ENCODE measurements at places on chromosomes 11 and 22.

DNA sequence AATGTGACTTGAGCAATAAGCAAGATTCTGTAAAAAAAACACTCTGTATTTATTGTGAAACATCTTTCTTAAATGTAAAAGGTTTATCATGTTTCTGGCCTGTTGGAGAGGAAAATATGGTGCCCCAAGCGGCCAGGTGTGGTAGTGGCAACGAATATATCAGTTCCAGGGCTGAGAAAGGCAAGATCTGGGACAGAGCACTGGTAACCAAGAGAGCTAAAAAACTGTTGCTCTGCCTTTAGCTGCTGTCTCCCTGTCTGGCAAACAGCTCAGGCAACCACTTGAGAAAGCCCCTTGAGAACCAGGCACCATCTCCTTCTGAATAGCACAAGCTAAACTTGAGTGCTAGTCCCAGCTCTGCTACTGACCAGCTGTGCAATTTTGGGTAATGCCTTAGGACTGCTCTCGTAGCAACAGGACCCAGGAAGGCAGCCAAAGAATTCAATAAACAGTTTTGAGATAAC is 129.9 kb downstream of the KCNC1 start:
- no peak for DNase-seq

DNA sequence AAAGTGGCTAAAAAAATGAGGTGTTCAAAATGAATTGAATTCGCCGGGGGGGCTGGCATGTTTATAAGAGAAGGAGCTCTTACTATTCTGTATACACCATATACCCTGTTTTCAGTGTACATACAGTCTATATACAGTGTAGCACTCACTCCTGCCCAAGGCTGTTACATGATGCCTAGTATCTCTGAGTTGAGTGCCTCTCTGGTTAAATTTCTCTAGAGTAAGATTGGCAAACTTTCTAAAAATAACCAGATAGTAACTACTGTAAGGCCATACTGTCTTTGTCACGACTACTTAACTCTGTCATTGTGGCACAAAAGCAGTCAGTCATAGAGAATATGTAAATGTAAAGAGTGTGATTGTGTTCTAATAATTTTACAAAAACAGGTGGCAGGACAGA is 58.1 kb downstream of the PHF21A start:
- DNase-seq: no peak

GRCh38 chr11:105783216-105783615 is 173.3 kb downstream of the GRIA4 start:
- no peak for DNase-seq

DNA sequence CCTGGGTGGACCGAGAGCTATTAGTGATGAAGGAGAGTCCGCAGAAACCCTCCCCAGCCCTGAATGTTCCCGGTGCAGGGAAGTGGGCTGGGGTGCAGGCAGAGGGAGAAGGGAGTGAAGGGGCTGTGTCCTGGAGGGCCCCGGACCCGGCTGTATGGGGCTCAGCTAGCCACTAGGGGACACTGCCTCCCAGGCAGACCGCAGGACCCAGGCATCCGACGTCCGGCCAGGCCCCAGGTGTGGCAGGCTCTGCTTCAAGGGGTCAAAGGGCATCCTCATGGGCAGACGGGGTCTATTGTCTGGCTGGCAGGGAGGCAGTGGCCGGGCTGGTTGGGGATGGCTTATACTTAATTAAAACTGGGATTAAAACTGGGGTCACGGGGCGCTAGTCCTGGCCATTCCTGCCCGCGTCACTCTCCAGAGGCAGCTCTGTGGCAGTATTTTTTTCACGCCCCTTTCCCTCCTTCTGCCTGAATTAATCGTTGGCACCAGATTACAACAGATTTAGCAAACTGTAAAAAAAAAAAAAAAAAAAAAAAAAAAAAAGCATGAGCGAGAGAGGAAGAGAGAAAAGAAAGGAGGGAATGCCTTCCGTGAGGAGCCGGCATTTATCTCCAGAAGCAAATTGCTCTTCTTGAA is 5.1 kb downstream of the FLRT1 start:
- DNase-seq: no peak

DNA sequence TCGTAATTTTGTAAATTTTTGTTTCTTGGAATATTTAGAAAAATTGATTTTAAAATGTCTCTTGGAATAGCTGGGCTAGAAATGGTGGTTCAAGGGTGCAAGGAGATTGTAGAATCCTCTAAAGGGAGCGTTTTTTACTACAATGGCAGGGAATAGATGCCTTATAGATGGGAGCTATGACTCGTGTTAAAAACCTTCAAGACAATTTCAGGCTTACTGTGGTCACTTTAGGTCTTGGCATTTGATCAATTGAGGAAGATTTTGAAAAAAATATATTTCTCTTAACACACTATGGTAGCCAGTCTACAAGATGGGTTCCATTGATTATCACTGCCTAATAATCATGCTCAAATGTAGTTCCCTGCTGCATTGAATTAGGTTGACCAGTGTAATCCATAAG is 25.0 kb downstream of the METTL15 start:
- DNase-seq: no peak

DNA sequence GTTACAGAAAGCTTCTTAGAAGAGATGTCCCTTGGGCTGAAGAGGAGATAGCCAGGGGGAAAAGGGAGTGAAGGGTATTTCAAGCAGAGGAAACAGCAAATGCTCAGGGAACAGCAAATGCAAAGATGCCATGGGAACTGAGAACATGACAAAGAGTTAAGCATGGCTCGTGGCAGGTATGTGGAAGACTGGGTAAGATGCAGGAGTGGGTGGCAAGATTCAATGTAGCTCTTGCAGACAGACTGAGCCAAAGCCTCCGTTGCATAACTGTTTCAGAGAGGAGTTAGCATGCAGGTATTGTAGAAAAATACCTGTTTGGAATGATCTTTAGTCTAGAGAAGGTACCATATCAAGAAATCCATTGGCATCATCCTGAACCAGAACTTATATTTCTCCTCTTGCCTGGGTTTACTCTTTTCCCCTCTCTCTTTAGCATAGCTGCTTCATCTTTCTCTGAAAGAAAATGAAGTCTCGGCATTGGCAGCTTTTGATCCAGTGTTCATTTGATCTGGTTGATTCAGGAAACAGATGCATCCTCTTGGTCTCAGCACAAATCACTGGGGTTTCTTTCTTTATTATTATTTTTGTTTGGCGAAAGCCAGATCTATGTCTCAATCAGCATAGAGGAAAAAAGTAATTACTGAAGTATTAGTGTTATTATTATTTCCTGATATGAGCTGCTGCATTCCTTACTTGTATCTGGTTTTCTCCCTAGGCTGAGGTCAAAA is 41.7 kb upstream of the NUP160 start:
- DNase-seq: peak; percentile 21

DNA sequence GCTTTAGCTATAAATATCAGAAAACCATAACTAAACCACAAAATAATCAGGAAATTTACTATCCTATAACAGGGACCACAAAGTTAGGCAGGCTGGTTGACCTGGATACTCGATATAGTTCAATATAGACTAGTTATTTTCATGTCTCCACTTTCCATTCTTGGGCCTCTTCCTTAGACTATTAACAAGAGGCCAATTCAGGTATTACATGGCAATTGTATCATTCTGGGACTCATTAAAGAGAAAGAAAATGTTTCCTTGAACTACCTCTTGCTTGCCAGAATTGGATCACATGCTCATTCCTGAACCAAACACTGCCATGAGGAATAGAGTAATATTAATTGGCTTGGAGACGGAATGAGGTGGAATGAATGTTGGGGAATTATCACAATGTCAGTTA is 76.0 kb downstream of the EIF3M start:
- no peak for DNase-seq

DNA sequence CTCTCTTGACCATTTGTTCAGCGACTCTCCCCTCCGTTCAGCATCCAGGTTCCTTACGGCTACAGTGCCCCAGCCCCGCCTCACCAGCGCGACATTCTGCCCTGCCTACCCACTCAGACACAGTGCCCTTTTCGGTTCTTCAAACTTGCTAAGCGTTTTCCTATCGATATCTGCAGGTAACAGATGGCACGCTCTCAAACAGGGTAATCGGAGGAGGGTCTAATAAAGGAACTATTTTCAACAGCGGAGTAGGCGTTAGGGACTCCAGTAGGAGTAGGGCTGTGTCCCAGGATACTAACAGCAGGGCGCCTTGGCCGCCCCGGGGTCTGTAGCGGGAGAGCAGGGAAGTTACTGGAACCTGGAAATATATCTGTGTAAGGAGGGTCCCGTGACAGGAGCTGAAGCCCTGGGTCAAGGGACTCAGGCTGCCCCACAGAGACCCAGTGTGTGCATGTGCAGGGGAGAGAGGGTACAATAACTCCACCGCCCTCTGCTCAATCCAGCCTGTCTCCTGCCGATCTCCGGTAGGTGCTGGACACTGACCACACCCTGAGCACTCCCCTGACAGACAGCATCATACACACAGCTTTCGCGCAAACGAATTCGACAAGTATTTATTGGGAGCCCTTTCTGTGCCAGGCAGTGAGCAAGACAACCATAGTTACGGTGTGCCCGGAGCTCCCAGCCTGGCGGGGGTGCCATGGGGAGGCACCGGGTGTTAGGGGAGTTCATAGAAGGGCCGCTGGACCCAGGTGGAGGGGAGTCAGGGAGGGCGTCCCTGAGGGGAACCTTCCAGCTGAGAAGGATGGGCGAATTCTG is 2.1 kb downstream of the KLHL35 start:
- no peak for DNase-seq

DNA sequence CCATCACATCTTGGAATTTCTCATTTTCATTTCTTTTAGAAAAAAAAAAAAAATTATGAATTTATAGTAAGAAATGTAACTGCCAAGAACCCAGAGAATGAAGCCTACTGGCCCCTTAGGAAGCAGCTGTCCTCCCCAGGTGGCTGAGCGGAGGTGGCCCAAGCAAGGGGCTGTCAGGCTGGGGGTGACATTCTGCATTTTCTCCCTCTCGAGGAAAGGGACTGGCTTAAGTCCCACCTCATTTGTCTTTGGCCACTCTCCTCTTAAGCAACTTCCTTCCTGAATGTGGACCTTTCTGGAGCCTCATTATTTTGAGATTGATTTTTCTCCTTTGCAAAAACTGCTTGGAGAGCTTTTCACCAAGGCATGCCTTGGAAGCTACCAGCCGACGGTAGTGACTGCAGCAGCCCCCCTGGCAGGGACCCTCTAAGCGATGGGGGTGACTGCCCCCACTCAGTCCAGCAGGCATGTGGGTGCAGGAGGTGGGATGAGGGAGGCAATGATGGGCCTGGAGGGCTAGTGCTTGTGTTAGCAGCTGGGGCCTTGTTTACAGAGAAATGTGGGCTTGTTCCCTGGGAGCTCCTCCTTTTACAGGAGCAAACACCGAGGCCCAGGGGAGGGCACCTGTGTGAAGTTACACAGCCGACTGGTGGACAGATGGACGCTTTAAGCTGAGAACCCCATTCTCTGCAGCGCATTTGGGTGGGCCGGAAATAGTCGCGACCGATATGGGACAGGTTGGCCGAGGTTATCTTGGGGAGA is 111.7 kb downstream of the MORC2 start:
- DNase-seq: no peak

GRCh38 chr22:31179345-31179744 is 19.4 kb downstream of the RNF185 start:
- DNase-seq: no peak

DNA sequence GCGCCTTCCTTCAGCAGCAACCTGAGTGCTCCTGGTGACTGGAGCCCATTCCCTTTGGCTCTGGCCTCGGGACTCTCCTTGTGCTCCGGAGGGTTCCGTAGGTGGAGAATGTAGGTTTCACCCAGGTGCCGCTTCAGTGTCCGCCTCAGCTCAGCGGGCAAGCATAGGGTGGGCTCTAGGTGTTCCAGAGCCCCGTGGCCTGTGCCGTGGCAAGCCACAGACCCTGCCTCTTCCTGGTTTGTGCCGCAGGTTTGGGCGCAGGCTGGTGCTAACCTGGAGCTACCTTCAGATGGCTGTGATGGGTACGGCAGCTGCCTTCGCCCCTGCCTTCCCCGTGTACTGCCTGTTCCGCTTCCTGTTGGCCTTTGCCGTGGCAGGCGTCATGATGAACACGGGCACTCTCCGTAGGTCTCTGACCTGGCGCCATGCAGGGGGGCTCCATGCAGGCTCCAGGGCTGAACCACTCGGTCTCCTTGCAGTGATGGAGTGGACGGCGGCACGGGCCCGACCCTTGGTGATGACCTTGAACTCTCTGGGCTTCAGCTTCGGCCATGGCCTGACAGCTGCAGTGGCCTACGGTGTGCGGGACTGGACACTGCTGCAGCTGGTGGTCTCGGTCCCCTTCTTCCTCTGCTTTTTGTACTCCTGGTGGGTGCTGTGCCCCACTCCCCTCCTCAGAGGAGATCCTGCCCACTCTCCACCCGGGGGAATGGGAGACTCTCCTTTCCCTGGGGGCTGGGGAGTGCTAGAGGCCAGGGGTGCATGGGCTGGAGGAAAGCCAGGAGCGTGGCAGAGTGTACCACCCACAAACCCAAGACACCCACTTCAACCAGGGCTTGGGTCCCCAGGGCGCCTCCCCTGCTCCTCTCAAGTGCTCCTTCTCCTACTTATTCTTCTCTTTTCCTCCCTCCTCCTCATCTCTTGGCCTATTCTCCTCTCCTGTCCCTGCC is 2.4 kb downstream of the SLC22A12 start:
- no peak for DNase-seq

GRCh38 chr11:456533-456932 is 6.5 kb downstream of the PTDSS2 start:
- DNase-seq: peak; percentile 53

DNA sequence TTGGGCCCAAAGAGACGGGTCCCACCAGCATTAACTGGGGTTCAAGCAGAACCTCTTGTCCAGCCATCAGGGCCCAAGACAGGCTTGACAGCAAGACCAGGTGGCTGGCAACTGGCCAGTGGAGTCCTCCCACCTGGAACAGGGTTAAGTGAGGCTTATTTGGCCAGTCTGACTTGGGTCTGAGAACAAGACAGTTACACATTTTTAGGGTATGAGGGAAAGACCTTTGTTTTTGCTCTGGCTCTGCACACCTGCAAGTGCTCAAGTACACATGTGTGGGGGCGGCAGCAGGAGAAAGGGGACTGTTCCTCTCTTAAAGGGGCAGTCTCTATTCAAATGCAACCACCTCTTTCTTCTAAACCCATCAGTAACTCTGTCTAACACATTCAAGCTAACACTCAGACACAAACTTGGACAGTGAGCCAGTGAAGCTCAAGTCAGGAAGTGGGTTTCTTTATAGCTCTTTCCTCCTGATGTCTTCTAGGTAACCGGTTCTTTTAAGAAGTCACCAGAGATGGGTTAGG is 116.2 kb downstream of the ETS1 start:
- DNase-seq: peak; percentile 82

Data from CD4-positive, alpha-beta T cell treated with Interleukin-17A for 1 hour (primary cell).